Muscle of arm (tissue), 14 donors: ENCODE measurements at places on chromosomes 2 and 18.

DNA sequence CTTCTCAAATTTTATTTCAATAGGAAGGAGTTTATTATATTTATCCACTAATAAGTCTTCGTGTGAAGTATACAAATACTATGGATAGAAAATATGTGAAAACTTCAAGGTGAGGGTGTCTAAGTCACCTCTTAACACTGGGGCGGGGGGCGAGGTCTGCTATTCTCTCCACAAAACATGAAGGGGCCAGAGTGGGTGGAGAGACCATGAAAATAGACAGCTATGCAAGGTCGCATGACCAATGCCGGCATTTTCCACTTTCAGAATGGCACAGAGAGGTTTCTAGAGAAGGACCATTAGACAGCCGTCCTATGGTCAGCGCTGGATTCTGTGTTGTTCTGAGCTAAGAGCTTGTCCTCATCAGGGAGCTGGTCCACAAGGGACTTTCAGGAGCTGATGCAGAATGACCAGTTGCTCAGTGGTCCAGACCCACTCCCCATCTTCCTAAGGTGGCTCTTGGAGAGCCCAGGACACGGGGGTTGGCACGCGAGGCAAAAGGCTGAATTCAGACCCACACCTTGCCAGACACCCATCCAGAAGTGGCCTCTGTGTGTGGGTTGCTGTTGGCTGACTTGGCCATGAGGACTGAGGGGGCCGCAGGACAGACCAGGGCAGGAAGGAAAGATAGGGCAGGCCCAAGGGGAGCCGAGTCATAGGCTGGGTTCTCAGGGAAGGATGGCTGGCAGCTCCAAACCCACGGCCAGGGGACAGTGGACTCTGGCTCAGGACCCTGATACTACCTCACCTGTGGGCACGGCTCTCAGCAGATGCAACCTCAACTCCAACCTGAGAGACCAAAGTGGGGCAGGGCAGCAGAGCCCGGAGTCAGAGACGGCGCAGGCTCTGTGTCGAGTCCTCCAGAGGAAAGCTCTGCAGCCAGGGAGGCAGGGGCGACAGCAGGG is 69.8 kb downstream of the NDUFA10 start:
- no peak for DNase-seq

GRCh38 chr2:74553892-74554819 is at the start of the genes DOK1 and LOXL3:
Gene DOK1 (plus strand): TSS chr2:74554720. CDS start chr2:74554755, 35 bp downstream.
Gene LOXL3 (minus strand): TSS chr2:74553942. CDS start chr2:74552634, 1,308 bp downstream.
- DNase-seq: peak; percentile 90

- DNase-seq: no peak
These were observed 786 bp downstream of the TAF1B start for GRCh38 chr2:9844036-9844483.

DNA sequence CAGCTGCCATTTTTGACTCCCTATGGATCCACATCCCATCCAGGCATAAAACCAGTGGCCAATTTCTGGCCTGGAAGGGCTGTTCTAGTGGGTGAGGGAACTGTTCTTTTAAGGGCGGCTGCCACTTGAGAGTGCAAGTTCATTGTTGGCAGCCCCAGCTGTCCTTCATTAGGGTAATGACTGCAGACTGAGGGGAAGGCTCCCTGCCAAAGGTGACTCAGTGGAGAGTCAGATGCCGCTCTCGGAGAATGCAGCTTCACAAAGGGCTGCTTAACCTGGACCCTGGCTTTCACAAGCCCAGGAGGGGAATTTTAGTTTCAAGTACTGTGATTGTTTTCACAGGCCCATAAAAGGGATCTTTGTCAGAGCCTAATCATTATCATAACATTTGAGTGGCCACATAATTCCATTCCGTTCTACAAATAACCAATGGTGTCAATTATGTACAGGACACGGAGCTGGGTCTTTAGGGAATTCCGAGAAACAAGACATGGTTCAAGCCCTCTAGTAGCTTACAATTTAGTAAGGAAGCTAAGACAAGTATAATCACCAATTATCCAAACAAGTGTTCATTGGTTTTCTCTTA is 235.7 kb downstream of the CDCA7 start:
- DNase-seq: peak; percentile 64

- no peak for DNase-seq
These were observed 90.1 kb downstream of the LBH start for GRCh38 chr2:30321466-30321865.

DNA sequence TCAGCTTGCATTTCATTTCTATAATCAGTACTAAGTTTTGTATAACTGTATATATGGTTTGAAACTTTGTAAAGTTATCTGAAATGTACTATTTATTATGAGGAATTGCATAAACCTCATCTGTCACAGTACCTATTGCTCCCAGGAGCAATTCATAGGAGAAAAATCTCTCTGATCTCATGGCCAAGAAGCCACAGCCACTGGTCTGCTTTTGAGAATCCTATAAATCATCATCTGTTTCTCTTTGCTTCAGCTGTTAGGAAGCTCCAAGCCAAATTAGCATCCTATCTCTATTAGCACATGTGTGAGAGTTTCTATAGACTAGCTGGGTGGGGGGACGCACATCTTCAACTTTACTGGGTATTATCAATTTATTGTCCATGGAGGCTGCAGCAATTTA is 210.3 kb downstream of the CYP26B1 start:
- no peak for DNase-seq

DNA sequence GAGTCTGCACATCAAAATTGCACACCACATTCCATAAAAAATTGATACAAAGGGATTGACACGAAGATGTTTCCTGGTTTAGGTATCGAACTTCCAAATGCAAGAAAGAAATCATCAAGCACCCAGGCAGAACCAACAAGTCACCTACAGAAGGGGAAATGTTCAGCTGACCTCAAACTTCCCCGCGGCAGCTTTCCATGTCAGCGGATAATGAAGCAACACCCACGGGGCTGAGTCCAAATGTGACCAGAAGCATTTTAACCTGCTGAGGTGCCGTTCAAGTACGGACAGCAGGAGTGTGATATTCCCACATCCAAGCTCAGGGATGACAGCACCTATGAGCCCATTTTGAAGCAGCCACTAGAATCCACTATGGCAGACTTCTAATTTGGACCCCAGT is 124.9 kb downstream of the GALNT14 start:
- DNase-seq: no peak

- no peak for DNase-seq
These were observed 39.8 kb upstream of the TMEM178A start for GRCh38 chr2:39625927-39626270.

DNA sequence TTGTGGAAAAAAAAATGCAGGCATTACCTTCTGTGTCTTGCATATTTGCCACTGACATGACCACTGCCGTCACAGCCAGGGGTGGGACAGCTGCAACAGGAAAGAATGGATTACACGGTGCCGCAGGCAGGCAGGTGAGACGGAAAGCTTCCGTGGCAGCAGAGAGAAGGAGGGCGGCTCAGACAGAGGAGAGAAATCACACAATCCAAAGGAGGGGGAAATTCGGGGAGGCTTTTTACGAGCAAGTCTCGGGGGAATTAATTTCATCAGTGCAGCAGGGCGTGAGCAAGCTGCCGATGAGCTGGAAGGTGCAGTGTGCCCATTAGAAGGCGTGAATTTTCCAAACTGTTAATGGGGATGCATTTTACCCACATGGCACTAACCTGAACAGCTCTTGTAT is 234.8 kb upstream of the PXDN start:
- DNase-seq: no peak

DNA sequence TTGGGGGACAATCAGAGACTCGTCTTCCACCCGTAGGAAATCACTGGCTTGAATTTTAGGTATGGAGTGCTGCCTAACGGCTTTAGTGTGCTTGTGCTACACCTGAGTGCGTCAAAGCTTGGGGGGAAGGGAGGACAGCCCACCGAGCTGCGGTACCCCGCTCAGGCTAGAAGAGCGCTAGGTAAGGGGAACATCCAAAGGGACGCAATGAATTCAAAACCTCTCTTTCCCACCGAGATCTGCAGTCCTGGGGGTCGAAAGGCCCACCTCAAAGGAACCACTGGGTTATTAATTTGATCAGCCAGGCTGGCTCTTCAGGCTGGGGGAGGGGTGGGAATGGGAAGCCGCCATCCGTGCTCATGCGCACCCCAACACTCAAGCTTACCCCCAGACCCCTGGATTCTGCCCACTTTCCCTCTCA is 2.7 kb downstream of the EPHA4 start:
- no peak for DNase-seq

- DNase-seq: no peak
These were observed 53.5 kb upstream of the SLC25A52 start for GRCh38 chr18:31814132-31814531.
